ENCODE measurements at places on chromosomes 3 and 15.

DNA sequence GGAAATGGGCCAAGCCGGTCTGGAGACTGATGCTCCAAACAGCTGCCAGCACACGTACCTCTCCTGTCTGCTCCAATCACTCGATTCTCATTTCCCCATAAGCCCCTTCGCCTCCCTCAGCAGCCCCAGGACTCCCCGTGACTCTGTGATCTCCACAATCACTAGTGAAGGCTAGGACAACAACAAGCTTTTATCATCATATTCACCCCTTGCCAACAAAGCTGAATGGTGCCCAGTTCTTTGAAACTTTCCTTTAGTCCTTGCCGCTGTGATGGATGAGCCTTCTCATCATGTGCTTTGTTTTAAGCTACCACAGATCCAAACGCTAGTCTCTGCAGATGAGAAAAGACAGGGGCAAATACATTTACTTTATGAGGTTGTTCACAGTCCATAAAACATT lies 242.0 kb downstream of the SV2B start:
- no peak for DNase-seq

DNA sequence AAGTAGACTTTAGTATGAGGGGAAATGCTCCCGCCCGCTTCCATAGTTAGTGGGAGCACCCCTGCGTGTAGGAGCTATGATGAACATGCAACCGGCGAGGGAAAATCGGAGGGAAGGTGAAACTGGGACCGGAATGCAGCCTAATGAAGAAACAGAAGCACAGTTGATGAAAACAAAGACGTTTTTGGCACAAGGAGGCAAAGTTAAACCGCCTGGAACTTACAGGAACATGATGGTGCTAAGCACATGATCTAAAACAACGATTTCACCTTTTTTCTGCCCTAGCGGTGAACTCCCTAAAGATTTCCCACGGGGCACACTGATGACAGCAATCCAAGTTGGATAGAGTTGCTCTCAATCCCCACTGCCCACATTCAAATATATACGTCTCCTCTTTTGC lies 49.4 kb upstream of the SPATA12 start:
- no peak for DNase-seq

GRCh38 chr3:42750834-42751233 lies 22.2 kb downstream of the CCDC13 start:
- no peak for DNase-seq

- DNase-seq, result no peak
Observed at GRCh38 chr3:47892286-47893040, 89.5 kb downstream of the DHX30 start.

- DNase-seq, result no peak
Observed at GRCh38 chr15:63708126-63708772, 111.1 kb downstream of the FBXL22 start.

GRCh38 chr15:84658080-84658787 lies at the start of gene NMB:
NMB (minus strand) TSS chr15:84658199; CDS start chr15:84658152, 47 bp downstream.
- peak; percentile 59 for DNase-seq

DNA sequence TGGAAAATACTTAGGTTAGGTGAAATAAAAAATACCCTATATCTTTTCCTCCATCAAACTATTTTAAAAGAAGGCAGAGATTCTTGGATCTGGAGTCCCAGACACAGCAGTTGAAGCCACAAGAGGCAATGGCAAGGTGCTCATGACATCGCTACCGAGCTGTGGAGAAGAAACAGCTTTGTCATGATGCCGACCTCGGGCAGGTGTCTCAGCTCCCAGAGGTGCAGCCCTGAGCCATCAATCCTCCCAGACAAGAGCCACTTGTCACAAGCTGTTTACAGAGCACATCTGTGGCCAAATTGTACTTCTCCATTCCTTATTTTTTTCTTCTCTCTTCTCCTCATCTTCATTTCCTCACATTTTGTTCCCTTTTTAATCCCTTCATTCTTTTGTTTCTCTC lies 50.8 kb downstream of the GPR176 start:
- no peak for DNase-seq

DNA sequence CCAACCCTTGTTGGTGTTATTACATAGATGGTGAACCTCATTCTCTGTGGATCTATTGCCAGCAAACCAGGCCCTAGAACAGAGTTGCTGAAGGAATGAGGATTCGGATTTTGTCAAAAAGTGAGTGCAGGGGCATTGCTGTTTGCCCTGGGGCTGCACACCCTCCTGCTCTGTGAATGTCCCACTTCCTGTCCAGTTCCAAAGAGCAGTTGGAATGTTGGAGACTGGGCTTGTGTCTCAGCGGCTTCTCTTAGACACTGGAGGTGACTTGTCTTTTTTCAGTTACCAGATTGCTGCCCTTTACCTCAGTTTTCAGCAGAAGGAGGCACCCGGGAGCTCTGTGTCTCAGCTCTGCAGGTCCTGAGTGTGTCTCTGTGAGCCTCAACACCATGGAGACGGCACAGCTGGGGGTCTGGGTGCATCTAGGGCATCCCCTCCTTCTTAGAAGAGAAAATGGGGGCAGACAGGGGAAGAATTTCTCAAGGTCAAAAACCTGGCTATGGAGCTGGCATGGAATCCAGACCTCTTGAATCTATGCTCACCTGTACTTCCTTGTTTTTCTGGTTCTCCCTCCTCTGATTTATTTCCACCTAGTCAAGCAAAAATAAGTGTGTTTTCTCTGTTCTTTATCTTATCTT lies 46.3 kb downstream of the LIMD1 start:
- no peak for DNase-seq

DNA sequence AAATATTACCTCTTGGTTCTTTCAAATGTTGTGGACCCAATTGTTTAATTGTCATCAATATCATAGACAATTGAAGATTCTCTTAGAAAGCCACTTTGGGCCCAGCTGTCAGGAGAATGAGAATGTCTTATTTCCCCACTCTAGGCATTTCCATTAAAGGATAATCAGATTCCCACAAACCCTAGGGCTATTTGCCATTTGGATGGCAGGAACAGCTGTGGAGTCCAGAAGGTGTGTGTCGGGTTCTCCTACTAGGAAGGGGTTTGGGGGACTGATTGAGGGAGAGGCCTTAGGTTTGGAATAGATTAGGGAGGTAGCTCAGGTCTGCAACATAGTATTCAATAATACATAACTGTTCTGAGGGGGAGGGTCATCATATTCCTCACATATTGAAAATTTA lies 35.2 kb upstream of the PLSCR5 start:
- no peak for DNase-seq

DNA sequence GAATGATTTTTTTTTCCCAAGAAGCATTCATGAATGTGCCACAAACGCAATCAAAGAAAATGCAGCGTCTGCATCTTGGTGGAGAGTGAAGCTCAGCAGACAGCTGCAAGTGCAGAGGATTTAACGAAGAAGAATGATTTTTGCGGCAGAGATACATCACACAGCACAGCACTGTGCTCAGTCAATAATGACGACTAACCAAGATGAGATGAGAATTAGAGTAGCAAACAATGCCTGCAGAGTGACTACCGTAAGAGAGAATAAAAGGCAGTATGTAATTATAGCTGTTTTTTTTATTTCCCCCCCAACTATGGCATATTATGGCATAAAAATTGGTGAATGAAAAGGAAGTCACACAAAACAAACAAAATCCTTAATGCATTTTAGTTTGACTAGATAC lies 218.0 kb upstream of the ROBO1 start:
- DNase-seq, result no peak

- DNase-seq, result no peak
Observed at GRCh38 chr3:13132281-13132680, 59.1 kb upstream of the IQSEC1 start.

DNA sequence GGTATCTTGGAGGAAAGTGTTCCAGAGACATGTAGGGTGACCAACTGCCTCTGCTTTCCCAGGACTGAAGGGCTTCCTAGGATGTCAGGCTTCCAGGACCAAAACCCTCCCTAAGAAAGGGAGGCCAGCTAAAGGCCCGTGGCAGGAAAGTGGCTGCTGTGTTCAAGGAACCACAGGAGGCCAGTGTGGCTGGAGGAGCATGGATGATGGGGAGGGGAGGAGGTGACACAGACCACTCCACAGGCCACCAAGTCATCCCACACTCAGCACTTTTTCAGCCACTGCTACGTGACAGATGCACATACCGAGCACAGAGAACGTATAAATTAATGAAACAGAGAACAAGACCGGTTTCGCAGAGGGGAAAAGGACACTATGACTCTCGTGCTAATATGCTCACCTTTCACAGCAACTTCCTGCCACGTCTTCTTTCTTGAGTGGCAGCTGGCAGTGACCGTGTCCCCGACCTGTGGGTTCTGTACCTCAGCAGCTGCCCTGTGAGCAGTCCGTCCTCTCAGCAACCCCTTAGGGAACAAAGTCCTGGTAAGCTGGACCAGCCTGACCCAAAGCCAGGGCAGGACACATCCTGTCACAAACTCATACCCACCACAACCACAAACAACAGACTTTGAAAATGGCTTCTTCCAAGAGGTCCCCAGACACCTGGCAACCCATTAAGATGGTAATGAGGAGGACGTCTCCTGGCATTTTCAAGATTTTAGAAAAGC lies 244.7 kb downstream of the VPS13C start:
- DNase-seq, result no peak

GRCh38 chr3:147237991-147238390 lies 168.4 kb downstream of the ZIC4 start:
- DNase-seq, result no peak

- DNase-seq, result no peak
Observed at GRCh38 chr3:74631351-74632140, 17.1 kb upstream of the CNTN3 start.

- DNase-seq, result no peak
Observed at GRCh38 chr3:52349611-52350395, 33.7 kb downstream of the DNAH1 start.

DNA sequence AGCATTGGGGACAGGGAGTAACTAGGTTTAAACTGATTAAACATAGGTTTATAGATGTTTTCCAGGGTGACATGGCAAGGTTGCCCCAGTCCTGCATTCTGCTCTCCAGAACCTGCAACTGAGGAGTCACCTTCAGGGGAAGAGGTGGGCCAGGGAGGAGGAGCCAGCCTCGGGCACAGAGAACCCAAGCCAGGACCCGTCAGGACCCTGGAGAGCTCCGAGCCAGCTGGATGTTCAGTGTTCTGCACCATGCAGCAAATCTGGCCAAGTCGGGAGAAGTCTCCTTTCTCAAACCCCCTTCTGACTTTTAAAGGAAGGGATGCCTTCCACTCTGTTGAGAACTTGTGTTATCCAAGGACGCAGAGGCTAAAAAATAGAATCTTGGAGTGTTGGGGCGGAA lies 62.1 kb upstream of the SLC6A11 start:
- DNase-seq, result peak; percentile 23

GRCh38 chr3:11131371-11131770 lies 22.9 kb upstream of the HRH1 start:
- DNase-seq, result no peak

DNA sequence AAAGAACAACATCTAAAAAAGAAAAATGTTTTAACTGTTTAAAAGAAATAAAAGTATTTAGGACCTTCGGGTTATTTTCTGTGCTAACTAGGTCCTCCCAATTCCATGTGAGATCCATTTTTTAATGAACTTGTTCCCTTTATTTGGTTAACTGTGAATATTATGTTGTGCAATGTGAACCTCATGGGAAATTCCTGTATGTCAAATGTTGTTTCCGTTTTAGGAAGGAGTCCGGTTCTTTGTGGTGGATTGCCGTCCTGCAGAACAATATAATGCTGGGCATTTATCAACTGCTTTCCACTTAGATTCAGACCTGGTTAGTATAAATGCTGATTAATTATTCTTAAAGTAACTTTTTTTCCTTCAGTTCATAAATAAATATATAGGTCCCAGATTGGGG lies 35.5 kb upstream of the NIT2 start:
- no peak for DNase-seq

DNA sequence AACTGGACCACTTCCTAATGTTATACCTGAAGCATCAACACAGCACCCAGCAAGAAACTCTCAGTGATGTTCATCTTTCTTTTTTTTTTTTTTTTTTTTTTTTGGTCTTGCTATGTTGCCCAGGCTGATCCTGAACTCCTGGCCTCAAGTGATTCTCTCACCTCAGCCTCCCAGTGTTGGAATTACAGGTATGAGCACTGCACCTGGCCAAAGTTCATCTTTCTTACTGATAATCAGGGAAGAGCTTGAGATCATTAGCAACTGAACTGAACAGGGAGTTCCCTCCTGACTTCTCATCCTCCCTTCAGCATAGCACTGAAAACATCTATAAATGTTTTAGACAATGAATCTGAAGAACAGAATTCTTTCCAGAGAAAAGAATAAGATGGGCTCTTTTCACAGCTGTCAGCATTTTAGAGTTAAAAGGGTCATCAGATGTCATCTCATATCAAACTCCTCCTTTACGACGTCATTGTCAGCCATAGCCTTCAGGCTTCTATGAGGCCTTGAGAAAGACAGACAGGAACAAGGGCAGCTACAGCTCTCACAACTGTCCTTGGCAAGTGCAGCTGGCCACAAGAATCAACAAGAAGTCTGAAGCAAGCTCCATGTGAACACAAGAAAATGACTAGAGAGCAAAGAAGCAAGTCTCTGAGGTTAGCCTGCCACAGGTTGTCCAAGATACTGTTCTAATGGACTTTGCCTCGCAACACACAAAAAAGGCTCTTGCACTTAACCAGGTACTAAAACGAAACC lies 33.8 kb downstream of the SCAP start:
- DNase-seq, result no peak

DNA sequence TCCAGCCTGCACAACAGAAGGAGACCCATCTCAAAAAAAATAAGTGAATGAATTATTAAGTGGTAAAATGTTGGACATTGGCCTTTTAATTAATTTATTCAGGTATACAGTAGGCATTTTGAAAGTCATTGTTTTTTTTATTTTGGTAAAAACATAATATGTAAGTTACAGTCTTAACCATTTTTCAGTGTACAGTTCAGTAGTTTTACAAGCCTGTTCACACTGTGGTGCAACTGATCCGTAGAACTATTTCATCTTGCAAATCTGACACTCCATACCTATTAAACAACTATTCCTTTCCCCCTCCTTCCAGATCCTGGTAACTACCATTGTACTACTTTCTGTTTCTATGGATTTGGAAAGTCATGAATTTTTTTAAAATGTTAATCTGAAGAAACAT lies 36.1 kb upstream of the APH1B start:
- DNase-seq, result no peak

DNA sequence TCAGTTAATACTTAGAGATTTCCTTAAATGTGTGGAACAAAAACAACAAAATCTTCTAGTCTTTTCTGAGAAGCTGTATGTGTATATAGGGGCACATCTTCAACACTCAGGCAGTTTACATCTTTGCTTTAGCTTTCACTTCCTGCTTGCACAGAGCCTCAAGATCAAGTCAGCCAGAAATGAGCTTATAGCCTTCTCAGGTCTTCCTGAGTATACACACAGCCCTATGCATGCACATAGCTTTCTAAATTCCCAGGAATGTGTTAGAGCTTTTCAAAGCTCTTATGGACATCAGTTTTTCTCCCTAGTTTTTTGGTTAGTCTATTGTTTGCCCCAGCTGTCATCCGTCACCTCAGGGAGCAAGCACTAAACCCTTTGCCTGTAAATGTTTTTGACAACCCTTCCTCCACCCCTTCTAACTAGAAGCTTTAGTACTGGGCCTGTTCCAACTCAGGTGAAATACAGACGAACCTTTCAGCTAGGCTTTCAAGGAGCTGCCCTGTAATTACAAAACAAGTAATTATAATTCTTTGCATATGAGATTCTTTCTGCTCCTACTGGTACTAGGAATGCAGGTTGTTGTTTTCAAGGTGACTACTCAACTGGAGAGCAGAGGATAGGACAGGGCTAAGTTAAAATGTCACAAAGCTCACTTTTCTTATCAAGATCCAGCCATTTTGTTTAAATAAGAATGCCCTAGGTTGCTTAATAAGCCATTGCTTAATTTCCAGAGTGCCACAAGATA lies 22.6 kb upstream of the MTMR10 start:
- DNase-seq, result no peak
